SW480 (cell line): ENCODE measurements at places on chromosomes 11 and 22.
A peak's percentile ranks its signal among the peaks of the same experiment; 100 is the strongest.

DNA sequence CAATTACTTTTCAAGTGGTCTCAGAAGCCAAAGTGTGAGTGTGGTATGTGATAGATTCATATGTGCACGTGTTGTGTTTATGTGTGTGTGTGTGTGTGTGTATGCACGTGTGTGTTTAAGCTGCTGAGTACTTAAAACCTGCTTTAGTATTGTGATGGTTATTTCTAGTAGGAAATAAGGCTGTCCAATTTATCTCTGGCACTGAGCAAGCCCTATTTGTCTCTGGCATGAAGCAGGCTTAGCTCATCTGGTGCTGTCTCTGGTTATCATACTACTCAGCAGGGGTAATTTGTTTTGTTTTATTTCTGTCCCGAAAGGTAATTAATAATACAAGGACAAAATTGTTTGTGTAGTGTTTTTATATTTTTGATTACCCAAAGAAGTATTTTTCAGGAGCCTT lies 333.7 kb downstream of the FAT3 start:
- no peak for DNase-seq

DNA sequence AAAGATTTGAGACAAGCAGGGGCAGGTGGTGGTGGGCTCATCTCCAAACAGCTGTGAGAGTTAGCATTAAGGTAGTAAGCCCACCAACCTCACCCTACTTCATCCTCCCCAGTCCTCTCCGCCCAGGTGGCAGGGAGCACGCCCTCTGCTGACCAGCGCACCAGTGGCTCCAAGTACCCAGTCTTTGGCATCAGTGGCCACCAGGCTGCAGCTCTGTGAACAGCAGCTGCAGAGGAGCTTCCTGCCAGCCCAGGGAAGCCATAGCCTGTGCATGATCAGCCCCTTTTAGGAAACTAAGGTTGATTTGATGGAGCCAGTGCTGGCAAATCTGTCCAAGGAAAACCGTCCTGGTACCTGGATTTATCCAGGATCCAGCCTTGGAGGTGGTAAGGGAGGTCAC lies 21.7 kb downstream of the CAVIN3 start:
- DNase-seq, result peak; percentile 62

GRCh38 chr22:49971232-49972162 lies 10.9 kb downstream of the PIM3 start:
- peak; percentile 79 for DNase-seq

DNA sequence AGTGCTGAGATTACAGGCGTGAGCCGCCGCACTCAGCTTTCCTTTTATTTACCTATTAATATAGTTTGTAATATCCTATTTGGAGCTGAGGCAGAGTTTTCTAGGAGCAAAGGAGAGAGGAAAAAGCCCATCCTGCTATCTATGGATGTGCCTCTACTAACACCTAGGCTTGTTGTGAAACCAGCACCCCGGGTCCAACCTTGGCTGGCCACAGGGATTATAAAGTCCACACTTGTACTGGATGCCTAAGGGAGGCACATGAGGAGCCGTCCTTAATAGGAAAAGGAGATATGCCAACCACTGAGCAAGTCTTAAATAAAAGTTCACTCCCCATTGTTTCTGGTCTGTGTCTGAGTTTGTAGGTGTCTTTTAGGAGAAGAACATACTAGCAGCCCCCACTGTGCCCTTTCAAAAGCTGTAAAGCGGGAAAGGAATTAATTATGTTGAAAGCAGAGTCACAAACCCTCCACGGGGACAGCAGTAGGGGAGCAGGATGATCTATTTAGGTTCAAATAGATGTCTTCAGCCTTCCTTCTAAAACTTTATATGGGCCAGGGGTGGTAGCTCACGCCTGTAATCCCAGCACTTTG lies 29.3 kb downstream of the RRP7A start:
- DNase-seq, result no peak

DNA sequence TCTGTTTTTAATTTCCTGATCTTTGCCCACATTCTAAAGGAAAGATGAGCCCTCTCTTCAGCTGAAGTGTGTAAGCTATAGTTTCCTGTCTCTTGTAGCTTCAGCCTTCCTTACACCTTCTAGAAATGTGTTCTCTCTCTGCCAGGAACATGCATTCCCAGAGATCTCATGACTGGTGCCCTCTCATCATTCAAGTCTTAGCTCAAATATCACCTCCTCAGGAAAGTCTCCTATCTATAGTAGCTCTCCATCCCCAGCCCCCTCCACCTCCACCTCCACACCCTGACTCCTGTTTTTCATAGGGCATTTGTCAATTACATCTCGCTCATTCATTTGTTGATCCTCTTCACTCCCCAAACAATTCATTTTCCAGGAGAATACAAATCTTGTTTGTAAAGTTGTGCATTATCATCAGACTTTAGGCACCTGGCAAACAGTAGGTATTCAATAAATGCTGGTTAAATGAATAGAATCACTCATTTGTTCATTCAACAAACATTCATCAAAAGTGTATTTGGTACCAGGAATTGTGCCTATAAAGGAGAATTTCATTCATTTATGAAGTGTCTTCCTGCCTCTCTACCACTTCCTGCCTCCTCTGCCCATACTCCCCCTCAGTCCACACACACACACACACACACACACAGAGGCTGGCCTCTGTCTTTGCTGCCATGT lies 160.3 kb downstream of the BBOX1 start:
- DNase-seq, result no peak

DNA sequence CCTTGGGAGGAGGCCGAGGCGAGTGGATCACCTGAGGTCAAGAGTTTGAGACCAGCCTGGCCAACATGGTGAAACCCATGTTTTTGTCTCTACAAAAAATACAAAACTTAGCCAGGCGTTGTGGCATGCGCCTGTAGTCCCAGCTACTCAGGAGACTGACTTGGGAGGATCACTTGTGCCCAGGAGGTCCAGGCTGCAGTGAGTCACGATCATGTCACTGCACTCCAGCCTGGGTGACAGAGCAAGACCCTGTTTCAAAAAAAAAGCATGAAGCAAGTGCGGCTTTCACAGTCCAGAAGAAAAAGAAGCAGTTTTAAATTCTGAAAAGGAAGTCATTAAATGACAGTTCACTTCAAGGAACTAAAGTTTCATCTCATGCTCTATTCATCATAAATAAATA lies 7.1 kb upstream of the LTO1 start:
- DNase-seq, result no peak

GRCh38 chr11:113277907-113278306 lies 36.5 kb upstream of the TTC12 start:
- no peak for DNase-seq

DNA sequence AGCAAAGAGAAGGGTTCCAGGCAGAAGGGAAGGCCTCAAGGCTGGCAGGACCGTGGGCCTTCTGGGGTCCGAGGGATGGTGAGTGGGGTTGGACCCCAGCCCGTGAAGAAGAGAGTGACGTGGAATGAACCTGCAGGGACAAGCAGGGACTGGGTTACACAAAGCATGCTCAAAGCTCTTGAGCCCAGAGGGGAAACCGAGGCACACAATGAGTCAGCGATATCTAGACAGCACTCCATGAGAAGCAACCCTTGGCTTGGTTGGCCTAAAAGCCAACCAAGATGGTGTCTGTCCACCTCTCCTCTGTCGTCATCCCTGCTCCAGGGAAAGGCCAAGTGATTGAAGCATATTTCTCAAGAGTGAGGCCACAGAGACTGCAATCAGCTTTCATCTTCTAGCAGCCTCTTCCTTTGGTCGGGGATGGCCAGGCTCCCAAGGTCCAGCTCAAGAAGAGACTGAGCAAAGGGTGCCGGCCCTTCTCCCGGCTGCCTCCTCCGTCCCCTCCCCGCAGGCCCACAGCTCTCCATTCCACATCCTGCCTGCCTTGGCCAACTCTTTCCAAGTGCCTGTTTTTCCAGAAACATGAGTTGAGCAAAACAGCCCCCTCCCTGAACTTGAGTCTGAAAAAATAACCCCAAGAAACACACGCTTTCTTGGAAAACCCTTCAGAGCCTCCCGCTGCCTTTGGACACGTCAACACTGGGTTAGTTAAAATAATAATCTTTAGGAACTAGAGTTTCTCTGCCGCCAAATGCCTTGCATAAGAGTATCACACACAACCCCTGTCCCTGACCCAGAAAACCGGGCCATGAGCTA lies 556.6 kb downstream of the MIAT start:
- DNase-seq, result no peak

DNA sequence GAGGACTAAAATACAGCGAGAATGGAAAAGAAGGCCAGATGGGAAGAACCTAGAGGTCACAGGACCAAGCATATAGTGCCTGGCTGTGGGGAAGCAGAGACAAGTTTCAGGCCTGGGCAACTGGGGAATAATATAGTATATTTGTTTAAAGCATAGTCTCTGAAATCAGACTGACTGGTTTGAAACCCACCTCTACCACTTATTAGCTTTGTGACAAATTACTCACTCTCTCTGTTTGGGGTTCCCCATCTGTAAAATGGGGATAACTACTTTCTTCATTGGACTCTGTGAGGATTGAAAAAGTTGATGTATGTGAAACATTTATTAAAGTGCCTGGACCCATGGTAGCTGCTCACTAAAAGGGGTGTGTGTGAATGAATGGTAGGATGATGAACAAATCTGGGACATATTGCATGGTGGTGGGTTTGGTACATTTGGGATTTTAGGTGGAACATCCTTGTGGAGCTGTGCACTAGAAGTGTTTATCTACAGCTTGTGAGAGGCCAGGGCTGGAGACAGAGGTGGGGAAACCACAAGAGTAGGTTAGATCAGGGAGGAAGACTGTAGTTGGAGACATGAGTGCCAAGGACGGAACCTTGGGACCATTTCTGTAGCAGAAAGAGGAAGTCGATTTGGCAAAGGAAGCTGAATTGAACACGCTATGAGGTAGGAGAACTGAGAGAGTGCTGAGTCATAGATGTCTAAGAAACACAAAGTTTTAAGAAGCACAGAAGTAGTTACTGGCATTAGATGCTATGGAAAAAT lies 52.6 kb downstream of the SWAP70 start:
- no peak for DNase-seq

DNA sequence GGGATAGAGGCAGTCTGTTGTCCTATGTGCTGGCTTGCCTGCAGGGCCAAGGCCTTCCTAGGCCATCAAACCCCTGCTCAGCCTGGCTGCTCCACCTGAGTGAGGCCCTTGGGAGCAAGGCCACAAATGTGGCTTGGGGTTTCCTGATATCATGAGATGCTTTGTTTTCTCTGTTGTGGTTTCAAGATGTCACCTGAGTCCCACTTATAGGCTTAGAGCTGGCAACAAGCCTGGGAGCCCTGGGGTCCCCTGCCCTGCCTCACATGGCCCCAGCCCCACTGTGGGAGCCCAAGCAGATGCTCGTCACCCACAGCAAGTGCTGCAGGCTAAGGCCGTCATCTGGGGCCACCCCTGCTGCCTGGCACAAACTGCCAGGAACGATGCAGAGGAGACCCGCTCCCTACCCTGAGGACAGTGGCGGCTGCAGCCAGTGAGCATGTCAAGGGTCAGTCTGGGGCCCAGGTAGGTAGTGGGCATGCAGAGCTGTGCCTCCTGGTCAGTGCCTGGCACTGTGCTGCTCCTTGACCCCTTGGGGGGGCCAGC lies 75.4 kb upstream of the KCNQ1OT1 start:
- peak; percentile 60 for DNase-seq

GRCh38 chr11:68948496-68948895 lies 32.3 kb downstream of the MRGPRD start:
- no peak for DNase-seq

DNA sequence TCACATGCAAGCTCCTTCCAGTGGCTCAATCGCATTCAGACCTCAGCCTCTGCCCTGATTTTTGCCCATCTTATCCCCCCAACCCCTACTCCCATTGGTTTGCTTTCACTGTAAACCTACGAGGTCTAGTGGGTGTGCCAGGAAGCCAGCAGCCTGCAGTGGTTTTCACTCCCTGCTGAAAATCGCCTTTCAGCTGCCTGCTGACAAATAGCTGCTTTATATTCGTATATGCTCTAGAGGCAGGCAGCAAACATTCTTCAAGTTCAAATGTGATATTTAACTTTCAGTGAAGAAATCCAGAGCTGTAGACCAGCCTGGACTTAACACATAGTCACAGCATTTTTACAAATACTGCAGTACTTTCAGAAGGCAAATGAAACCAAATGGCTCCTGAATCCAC lies 92.8 kb upstream of the APOA1 start:
- no peak for DNase-seq

DNA sequence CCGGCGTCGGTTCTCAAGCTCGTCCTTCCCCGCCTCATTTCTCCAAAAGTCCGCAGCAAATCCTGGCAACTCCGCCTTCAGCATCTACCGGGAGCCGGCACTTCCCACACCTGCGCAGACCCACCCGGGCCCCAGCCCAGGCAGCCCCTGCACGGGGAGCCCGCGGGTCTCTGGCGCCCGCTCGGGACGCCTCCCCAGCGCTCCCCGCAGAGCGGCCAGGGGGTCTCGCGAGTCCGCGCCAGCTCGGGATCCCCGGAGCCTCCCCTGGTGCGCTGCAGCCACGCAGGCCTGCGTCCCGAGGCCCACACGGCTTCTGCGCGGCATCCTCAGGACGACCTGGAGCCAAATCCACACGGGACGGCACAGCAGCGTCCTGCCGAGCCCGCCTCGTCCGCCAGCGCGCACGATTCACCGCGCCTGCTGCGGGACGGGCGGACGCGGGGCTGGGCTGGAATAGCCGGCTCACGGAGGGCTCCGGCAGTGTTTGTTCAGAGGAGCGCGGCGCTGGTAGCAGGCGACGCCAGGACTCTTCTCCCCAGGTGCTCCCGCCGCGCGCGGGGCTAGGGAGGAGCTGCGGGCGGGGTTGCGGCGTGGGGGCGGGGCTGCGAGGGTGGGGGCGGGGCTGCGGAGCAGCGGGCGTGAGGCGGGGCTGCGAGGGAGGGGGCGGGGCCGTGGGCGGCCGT lies 816 bp upstream of the PHRF1 start:
- DNase-seq, result peak; percentile 66

DNA sequence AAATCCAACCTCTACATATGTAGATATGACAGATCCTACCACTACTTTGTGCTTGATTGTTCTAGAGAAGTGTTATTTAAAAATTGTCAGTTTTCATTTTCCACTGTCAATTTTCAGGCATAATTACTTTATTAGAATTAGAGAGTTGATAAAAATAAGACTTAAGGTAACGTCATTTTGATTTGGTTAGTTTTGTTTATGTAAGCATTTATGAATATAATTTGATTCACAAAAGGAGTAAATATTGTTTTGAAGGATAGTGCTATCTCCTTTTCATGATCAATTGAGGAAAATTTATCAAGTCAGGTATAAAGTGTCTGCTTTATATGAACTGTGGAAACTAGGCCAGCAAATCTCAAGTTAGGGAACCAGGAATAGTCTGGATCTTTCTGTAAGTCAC lies 42.6 kb upstream of the PITPNB start:
- no peak for DNase-seq

DNA sequence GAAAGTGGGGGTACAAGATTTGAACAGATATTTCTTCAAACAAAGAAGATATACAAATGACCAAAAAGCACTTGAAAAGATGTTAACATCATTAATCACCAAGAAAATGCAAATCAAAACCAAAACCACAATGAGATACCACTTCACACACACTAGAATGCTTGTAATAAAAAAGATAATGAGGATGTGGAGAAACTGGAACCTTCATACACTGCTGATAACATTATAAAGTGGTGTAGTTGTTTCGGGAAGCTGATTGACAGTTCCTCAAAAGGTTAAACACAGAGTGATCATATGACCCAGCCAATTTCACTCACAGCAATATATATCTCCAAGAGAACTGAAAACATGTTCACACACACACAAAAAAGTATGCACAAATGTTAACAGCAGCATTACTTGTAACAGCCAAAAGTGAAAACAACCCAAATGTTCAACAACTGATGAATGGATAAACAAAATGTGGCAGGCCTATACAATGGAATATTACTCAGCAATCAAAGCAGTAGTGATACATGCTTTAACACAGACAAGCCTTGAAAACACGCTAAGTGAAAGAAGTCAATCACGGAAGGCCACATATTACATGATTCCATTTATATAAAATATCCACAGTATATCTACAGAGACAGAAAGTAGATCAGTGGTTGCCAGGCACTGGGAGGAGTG lies 15.1 kb downstream of the PITPNB start:
- no peak for DNase-seq
